ENCODE measurements at places on chromosomes 11 and 22. TPM values are rescaled to one million over a fixed set of nuclear protein-coding genes. Genes with fewer than 3 reads are reported as not detected.

DNA sequence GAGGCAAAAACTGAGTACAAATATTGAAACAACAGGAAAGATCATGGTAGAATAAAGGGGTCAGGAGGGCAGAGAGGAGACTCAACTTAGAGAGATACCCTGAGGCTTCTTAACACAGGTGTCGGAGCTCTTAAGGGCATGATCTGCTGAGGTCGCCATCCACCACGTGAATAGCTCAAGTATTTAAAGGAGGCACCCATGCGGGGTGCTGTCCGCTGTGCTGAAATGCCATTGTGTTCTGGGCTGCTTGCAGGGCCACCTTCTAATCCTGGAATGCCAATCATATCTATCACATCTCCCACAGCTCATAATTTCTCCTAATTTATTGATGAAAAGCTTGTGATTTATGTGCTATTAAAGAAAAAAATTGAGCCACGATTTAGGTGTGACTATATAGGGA, 90.2 kb downstream of the SEZ6L start:
- no peak for DNase-seq
- H3K4me3 ChIP-seq, result no peak overlapping the region
- no peaks in the 10 kb centered on the region for H3K36me3 ChIP-seq

GRCh38 chr11:96109331-96110030, 185.6 kb upstream of the MTMR2 start:
- no peaks in the 10 kb centered on the region for H3K36me3 ChIP-seq
- no peak overlapping the region for H3K4me3 ChIP-seq
- peaks cover 40% of the 10 kb centered on the region for H3K4me1 ChIP-seq
- DNase-seq, result no peak

GRCh38 chr11:130612291-130612851, 163.9 kb downstream of the ADAMTS15 start:
- H3K27me3 ChIP-seq, result no peaks in the 10 kb centered on the region
- no peak overlapping the region for H3K27ac ChIP-seq
- peaks cover 34% of the 10 kb centered on the region for H3K4me1 ChIP-seq
- DNase-seq, result no peak

DNA sequence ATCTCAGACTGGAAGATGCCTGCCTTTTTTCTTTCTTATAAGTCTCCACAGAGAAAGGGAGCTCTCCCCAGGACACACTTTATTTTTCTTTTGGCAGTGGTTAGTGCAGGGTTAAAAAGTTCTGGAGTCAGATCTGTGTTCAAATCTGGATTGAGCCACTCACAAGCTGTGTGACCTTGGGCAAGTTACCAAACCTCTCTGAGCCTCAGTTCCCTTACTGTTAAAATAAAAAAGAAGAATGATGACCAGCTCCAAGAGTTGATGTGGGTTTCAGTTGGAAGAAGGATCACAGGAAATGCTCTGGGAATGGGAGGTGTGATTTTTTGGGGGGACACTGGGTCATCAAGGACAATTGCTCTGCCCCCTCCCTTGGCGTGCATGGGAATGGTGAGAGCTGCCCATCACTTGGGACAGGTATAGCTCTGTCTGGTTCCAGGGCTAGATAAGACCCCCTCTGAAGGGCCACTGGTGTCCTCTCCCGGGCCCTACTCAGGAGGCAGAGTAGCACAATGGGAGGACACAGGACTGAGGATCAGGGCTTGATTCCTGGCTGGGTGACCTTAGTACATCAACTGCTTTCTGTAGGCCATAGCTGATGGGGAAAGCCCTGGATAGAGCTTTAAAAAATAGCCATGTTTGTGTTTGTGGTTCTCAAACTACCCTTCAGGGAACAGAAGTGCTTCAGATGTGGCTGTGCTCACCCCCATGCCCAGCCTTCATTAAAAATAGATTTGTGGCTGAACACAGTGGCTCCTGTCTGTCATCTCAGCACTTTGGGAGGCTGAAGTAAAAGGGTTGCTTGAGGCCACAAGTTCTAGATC, 228.3 kb downstream of the MIAT start:
- H3K36me3 ChIP-seq, result no peaks in the 10 kb centered on the region
- no peak overlapping the region for H3K27ac ChIP-seq
- DNase-seq, result no peak
- H3K4me3 ChIP-seq, result no peak overlapping the region
- H3K27me3 ChIP-seq, result no peaks in the 10 kb centered on the region
- no peaks in the 10 kb centered on the region for H3K4me1 ChIP-seq

The SCGB1C1 gene
- not detected for total RNA-seq

DNA sequence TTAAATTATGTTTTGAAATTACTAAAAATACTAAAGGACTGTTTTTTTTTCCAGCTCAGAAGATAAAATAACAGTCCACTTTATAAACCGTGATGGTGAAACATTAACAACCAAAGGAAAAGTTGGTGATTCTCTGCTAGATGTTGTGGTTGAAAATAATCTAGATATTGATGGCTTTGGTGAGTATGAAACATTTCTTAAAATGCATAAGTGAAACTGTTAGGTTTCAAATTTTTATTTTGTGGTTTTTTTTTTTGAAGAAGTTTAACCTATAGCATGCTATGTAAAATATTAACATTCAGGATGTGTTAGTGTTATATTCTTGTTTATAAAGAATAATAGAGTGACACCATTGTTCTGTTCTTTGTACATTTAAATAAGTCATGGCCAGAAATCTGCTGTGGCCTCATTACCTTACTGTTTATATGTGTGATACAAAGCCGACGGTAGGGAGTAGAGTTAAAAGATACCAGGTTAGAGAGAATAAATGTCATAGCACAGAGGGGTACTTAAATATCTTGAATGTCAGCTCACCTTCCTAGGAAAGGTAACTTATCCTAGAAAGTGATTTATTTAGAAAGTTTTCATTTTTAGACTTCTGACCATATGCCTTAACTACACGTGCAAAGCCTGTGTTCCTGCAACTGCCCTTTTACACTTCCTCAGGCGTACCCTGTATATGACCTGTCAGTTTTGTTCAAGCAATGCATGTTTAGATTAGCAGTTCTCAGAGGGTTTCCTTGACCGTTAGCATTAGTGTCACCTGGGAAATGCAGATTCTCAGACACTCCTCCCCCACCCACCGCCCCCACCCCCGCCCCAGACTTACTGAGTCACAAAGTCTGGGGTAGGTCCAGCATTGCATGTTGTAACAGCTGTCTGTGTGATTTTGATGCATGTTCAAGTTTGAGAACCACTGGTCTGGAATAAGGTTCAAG, 6.3 kb downstream of the FDX1 start:
- no peak overlapping the region for H3K4me3 ChIP-seq
- H3K27me3 ChIP-seq, result no peaks in the 10 kb centered on the region
- DNase-seq, result no peak
- H3K4me1 ChIP-seq, result peaks cover 44% of the 10 kb centered on the region
- no peak overlapping the region for H3K27ac ChIP-seq
- H3K36me3 ChIP-seq, result peaks cover 20% of the 10 kb centered on the region

Measured in heart left ventricle (tissue), 16 donors.